ENCODE measurements at places on chromosomes 3 and 15. TPM values are rescaled to one million over a fixed set of nuclear protein-coding genes. Genes with fewer than 3 reads are reported as not detected.

GRCh38 chr3:157471064-157471463 lies 32.2 kb downstream of the VEPH1 start:
- DNase-seq, result no peak

DNA sequence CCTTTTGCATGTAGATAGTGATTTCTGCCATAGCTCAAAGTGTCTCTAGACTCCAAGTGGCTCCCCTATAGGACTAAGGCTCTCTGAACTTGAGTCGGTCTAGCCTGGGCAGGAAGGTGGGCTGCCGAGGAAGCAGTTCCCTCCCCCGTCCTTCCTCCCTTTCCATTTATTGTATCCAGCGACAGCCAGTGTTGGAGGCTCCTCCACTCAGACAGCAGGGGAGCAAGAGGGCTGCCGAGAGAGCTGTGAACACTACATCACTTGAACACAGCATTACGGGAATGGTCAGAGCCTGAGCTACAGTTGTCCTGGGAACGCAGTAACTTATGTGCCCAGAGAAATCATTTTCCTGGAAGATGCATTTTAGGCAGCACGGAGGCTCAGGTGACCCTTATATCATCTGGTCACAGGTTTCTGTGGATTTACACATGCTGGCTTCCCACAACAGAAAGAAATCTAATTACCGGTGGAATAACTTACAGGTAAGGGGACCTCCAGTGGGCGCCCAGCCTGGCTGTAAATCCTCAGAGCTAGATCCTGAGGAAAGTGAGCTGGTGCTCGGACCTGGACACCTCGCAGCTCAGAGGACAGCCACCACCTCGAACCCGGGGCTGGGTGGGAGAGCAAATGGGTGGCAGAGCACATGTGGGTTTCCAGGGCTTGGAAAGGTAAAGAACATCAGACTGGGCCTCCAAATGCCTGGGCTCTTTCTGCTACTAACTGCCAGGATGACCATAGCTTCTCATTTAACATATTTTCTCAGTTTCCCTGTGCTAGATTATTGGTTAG lies 197.1 kb downstream of the UACA start:
- no peak for DNase-seq

GRCh38 chr3:185778094-185778493 lies 46.7 kb downstream of the IGF2BP2 start:
- no peak for DNase-seq

- no peak for DNase-seq
Observed at GRCh38 chr3:182886497-182886896, 93.2 kb downstream of the ATP11B start.

GRCh38 chr3:178655488-178655887 lies 119.3 kb downstream of the KCNMB2 start:
- DNase-seq, result no peak

DNA sequence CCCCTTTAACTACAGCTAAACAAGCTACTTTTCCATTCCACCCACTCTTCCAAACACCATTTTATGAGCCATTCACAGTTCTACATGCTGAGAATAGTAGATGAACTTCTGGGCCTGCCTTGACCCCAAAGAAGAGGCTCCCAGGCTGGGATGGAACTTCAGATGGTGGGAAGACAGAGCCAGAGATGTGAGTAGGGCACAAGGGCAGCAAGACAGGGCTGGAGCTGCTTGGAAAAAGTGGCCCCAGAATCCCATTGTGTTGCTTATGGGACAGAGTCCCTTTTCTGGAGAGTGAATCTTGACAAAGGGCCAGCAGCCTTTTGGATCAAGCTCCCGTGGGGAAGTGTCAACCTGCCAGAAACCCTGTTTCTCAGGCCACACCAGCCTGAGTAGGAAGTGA lies 516.5 kb upstream of the PPP2R3A start:
- DNase-seq, result no peak

GRCh38 chr15:50059203-50059772 lies 59.7 kb downstream of the ATP8B4 start:
- DNase-seq, result no peak

GRCh38 chr3:188979248-188979647 lies 192.5 kb upstream of the TPRG1 start:
- DNase-seq, result no peak

- no peak for DNase-seq
Observed at GRCh38 chr3:14440531-14441239, 38.3 kb downstream of the SLC6A6 start.

DNA sequence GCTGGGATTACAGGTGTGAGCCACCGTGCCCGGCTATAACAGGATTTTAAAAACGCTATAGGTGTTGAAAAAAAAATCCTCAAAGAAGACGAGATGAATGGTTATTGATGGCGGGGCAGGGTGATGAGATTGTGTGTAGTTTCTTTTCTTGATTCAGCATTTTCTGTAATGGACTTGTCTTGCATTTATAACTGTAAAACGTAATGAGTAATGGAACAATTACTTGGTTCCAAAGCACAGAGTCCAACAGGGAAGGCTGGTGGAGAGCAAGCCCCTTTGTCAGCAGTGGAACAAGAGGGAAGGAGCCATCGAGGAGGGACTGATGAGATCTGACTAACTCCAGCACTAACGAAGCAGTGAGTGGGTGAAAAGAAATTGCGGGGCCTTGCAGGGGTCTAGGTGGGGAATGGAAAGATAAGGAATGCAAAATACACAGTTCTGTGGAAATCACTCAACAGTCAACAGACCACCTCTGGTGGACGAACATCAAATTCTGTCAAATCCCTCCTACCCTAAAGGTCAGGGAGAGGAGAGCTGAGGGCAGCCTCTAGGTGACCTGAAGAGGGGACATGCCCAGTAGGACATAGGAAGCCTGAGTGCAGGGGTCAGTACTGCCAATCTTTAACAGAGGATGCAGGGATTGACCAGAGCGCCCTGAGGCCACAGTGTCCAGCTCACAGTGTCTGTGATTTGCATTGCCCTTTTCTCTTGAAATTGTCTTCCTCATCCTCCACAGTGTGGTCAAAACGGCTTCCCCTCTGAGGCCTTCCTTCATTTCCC lies 23.1 kb upstream of the CDCP1 start:
- DNase-seq, result no peak

The SMCO1 gene
- polyA plus RNA-seq, result 88.8 TPM

The HDC gene
- 0.28 TPM for polyA plus RNA-seq

Measured in heart right ventricle (tissue), 16 donors.